Gastroesophageal sphincter (tissue), 4 donors: ENCODE measurements at places on chromosomes 2 and 18. TPM values are rescaled to one million over a fixed set of nuclear protein-coding genes. Genes with fewer than 3 reads are reported as not detected.

DNA sequence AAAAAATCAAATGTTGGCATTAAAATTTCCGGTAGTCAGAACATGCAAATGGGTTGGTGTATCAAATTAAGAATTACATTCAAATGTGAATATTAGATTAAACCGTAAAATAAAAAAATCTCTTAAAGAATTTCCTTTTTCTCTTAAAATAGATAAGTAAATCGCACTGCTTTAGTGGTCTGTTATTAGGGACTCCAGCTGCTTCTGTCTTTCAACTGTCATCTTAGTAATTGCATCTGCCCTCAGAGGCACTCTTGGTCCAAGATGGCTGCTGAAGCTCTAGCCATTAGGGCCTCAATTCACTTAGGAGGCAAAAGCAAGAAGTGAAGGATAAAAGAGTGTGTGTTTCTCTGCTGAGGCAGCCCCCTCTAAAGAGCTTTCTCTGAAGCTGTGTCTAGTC is 132.4 kb downstream of the MGAT5 start:
- ATAC-seq, result no peak

- no peak for ATAC-seq
Measured at GRCh38 chr2:238790833-238791230, 57.1 kb upstream of the TWIST2 start.

Gene GALNT14
- not detected for total RNA-seq

- ATAC-seq, result no peak
Measured at GRCh38 chr2:107742460-107743027, 84.1 kb upstream of the RGPD4 start.

GRCh38 chr2:206023183-206023582 is 62.8 kb downstream of the INO80D start:
- no peak for ATAC-seq

Gene ZNF397
- 30.9 TPM for total RNA-seq

GRCh38 chr2:56505885-56506284 is 322.1 kb downstream of the CCDC85A start:
- ATAC-seq, result no peak

Gene KRTCAP3
- total RNA-seq, result 0.94 TPM

- ATAC-seq, result no peak
Measured at GRCh38 chr18:65468881-65469280, 281.9 kb upstream of the CDH7 start.

DNA sequence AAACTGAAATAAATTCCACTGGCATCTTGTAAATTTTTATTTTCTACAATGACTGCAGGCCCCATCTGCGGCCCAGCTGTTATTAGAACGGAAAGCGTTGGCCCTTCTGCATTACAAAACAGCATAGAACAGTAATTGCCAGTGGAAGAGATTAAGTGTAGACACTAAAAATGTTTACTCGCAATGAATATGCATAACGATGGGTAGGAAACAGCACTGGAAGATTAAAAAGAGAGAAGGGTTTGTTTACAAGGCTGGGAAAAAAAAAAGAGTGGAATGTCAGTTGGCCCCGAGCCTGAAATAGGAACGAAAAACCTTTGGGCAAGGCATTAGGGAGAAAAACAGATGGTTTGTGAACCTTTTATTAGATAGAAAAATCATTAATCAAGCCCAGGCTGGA is 275.9 kb upstream of the TCF4 start:
- peak; percentile 65 for ATAC-seq

Gene RAB12
- 64.3 TPM for total RNA-seq

Gene ANAPC1
- total RNA-seq, result 28.9 TPM

Gene RAB17
- total RNA-seq, result 6.7 TPM

Gene NYAP2
- total RNA-seq, result 0.47 TPM

DNA sequence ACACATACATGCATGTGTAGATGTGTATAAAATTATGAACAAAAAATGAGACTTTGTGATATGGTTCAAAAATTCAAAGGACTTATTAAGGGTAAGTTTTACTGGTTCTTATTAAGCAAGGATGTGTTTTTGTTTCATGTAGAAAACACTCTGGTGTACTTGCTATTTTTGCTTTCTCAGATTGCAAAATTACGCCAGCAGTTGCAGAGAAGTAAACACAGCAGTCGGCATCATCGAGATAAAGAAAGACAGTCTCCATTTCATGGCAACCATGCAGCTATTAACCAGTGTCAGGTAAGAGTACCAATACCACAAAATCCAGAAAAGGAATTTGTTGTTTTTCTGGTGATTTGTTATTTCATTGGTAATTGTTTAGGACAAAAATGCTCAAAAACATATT is 91.3 kb downstream of the FAM117B start:
- no peak for ATAC-seq

- ATAC-seq, result no peak
Measured at GRCh38 chr2:42901076-42901640, 108.8 kb upstream of the HAAO start.

GRCh38 chr2:101427240-101427639 is 39.9 kb upstream of the CREG2 start:
- ATAC-seq, result no peak

DNA sequence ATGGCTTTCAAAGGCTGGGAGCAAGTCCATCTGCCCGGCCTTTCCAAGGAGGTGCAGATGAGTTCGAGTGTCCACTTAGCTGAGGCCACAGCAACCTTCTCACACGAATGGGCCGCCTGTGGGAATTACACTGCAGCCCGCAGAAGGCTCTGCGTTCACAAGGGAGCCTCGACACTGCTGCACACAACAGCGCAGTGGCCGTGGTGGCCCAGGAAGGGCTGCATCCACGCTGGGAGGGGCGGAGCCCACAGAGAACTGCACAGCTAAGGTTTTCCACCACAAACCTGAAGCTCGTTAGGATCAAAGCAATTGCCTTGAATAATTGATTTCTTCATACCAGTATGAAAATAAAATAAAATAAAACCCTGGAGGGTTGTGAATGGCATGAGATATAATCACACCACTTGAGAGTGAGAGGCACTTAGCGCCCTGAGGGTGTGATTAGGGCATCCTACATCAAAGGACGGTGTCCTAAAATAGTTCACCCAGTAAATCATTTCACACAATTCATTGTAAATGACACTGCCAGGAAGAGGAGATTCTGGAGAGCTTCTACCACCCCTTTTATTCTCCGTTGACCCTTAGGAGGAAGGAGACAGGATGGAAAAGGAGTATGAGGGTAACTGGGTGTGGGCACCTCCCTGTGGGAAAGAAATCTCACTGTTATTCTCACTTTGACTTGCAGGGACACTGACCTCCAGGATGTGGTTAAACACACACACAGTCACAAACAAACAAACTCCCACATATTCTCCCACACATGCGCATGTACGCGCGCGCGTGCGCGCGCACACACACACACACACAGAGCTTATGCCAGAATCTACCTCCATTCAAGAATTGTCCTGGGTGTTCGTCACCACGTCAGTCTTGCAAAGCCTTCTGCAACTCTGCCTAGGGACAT is 256.6 kb upstream of the ID2 start:
- ATAC-seq, result no peak

Gene ALPI
- not detected for total RNA-seq

Gene SPOPL
- total RNA-seq, result 51.8 TPM

Gene TNFAIP6
- 1.1 TPM for total RNA-seq

DNA sequence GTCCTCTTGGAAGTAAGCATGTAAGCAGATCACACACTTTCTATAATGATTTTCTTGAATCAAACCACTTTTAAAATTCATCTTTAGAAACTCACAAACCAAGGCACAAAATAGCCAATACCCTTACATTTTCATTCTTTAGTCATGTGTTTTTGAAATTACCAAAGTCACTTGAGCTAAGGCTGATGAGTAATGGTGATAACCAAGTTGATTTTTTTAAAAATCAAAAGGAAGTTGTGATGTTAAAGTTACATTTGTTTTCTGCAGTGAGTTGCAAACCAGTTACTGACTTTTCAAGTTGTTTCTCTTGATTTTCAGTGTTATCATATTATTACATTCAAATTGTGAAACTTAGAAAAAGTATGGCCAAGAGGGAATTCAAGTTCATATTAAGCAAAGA is 21.5 kb upstream of the IL18RAP start:
- ATAC-seq, result no peak

Gene ASIC4
- 0.16 TPM for total RNA-seq

Gene XIRP2
- not detected for total RNA-seq

DNA sequence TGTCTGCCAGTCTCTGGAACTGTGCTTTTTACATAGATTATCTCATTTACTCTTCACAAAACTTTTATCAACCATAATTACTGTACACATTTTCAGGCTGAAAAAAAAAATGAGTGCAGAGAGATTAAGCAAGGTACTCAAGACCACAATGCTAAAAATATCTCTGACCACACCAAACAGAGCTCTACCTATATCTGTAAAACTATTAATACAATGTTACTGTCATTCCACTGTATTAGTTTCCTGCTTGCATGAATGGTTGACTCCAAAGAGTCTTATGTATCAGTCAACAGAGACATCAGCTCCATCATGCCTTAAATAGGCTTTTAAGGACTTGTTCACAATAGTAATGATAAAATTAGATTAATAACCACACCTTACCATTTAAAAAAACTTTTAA is 134.7 kb upstream of the CCDC150 start:
- ATAC-seq, result no peak

DNA sequence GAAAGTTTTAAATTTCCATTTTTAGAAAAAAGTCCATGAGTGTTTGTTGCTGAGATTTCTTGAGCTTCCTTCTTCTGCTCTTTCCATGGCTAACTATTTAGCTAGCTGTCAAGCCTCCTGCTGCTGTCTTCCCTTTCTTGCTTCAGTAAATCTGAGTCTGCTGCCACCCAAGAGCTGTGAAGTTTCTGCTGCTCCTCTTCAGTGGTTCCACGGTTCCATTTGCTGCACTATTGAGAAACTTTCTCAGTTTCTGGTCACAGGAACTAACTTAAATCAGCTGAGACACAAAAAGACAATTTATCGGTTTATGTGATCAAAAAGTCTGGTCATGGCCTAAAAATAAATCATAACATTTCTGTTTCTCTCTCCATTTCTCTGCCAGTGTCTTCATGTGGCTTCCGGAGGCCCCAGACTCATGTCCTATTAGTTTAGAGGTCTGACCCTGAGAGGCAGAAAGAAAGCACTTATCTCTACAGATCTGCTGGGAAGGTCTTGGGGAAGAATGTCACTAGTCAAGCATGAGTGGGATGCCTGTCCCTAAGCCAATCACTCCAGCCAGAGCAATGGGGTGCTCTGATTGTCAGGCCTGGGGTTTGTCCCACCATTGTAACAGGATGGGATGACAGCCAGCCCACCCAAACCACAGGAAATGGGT is 73.0 kb upstream of the ARL4C start:
- no peak for ATAC-seq

Gene DYNAP
- total RNA-seq, result 4.9 TPM

DNA sequence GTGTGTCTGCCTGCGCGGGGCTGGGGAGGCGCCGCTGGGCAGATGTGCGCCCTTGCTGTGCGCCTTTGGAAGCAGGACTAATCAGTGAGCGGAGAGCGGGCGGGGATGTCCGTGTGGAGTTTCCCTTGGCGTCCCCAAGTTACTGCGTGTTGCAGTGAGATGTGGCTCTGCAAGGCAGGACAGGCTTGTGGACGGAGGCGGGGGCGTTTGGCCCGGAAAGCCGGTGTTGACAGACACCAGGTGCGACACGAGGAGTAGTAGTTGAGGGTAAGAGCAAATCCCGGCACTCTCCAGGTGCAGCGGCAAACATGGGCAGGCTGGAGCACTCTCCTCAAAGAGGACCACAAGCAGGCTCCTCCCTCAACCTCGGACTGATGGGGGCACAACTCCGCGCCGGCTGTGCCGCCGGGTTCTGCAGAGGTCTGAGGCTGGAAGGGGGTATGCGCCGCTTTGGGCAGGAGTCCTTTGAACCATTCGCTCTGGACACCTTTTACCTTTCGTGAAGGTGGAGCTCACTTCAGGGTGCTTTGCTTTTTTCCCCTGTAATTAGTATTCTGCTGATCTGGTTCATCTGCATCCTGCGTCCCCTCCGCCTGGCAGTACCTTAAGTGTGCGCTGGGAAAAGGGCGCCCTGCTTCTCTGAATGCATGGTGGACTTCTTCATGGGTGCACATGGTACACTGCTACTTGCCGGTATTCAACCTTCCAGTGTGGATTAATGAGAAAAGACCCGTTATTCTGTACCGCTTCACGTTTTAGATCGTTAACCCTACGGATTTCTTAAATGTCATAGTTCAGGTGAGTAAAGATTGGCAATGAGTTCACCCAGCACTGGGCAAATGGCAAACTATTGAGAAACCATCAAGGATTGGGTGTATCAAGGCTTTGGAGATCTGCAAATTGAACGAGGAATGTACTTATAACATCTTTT is 608 bp downstream of the CDH7 start:
- no peak for ATAC-seq

DNA sequence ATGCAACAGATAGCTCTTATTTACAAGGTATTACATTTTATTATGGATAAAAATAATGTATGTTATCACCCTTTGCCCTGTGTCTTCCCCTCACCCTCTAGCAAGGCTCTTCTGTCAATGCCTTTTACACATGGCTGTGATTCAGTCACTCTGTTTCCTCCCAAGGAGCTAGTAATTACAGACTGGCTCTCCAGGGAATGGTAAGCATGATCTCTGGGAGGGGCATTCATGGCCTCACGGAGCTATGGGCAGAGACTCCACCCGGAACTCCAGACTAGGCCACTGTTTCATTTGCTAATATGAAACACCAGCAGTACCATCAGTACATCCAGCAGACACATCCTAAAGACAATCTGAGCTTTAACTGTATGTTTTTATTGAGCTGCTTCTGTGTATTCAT is 410.9 kb upstream of the CYRIA start:
- no peak for ATAC-seq

- no peak for ATAC-seq
Measured at GRCh38 chr2:105442721-105443120, 43.9 kb upstream of the FHL2 start.

Gene ASAP2
- total RNA-seq, result 27.6 TPM

Gene ERICH2
- not detected for total RNA-seq

GRCh38 chr2:9347411-9347881 is 75.9 kb downstream of the ITGB1BP1 start:
- ATAC-seq, result peak; percentile 98

GRCh38 chr2:204750389-204750788 is 205.1 kb downstream of the PARD3B start:
- no peak for ATAC-seq

Gene CD8B2
- 0.13 TPM for total RNA-seq

- no peak for ATAC-seq
Measured at GRCh38 chr2:230723363-230723762, 10.7 kb downstream of the CAB39 start.

GRCh38 chr18:28816155-28816554 is 639.2 kb upstream of the CDH2 start:
- no peak for ATAC-seq

- no peak for ATAC-seq
Measured at GRCh38 chr18:74139888-74140287, 7.7 kb downstream of the FBXO15 start.
